ENCODE measurements at places on chromosomes 1 and 21. TPM values are rescaled to one million over a fixed set of nuclear protein-coding genes. Genes with fewer than 3 reads are reported as not detected.

Gene JAK1
- total RNA-seq = 49.0 TPM

GRCh38 chr1:64139877-64140276 is 63.5 kb upstream of the UBE2U start:
- ATAC-seq = no peak

GRCh38 chr21:31278511-31279130 is 65.4 kb downstream of the TIAM1 start:
- ATAC-seq = no peak

Gene OPRD1
- total RNA-seq = not detected

Gene SLC27A3
- 16.1 TPM for total RNA-seq

GRCh38 chr1:205303247-205303888 is 18.2 kb downstream of the NUAK2 start:
- no peak for ATAC-seq

- ATAC-seq = no peak
These were observed 388.5 kb downstream of the PCP4 start for GRCh38 chr21:40255518-40256444.

DNA sequence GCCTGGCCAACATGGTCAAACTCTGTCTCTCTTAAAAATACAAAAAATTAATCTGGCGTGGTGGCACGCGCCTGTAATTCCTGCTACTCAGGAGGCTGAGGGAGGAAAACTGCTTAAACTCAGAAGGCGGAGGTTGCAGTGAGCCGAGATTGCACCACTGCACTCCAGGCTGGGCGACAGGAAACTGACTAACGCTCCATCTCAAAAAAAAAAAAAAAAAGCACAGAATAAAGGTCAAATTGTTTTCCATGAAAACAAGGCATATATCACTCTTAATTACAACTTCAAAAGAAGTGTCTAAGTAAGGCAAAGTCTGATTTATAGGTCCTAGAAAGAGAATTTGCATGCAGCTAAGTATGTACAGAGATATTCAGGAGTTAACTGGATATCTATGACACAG is 25.6 kb downstream of the EYA3 start:
- ATAC-seq = no peak

- no peak for ATAC-seq
These were observed 101.0 kb downstream of the AJAP1 start for GRCh38 chr1:4755301-4755845.

Gene SERTAD4
- 8.7 TPM for total RNA-seq

- ATAC-seq = peak; percentile 81
These were observed 5.2 kb downstream of the NCF2 start for GRCh38 chr1:183585038-183585437.

- no peak for ATAC-seq
These were observed 374.4 kb upstream of the PRMT6 start for GRCh38 chr1:106681939-106682522.

Gene SPRR3
- total RNA-seq = 10,043 TPM

- ATAC-seq = no peak
These were observed at the start of gene SYT14 for GRCh38 chr1:209937996-209938959. SYT14 (plus strand) TSS chr1:209938217; CDS start chr1:209938265, 48 bp downstream.

- ATAC-seq = no peak
These were observed 86.0 kb upstream of the COX20 start for GRCh38 chr1:244749230-244750016.

GRCh38 chr1:150515328-150516049 is at the start of gene FALEC:
FALEC (plus strand) TSS chr1:150515752.
- ATAC-seq = peak; percentile 87

Gene SLC44A5
- 0.60 TPM for total RNA-seq

DNA sequence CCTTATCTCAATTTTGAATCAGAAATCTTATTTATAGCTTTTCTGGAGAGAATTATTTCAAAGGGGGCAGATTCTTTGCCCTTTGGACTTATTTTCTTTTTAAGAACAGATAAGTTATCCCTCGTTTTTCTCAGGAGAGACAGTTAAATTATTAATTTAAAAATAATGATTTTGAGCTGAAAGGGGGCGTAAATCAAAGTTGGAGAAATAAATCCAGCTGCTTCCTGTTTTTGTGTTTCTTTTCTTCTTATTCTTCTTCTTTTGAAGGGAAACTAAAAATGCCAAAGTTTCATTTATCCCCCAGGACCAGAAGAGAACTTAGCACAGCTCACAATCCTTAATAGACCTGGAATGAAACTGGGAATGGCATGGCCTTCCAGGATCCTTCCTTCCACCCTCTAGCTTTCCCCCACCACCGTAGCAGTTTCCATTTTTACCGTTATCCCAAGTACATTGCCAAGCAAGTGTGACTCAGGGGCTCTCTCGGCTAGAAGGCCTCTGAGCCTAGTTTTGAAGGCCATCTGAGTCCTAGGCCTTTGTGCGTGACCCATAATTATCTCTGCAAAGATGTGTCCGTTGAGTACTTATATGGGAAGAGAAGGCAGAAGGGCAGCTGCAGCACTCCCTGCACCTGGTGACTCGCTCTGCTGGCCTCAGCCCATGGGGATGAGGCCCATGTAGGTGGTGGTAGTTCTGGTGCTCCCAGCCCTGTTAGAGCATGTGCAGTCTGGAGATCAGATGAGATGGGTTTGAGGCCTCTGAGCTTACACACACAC is 181.7 kb downstream of the ROR1 start:
- no peak for ATAC-seq

Gene CFHR3
- total RNA-seq = 0.36 TPM

DNA sequence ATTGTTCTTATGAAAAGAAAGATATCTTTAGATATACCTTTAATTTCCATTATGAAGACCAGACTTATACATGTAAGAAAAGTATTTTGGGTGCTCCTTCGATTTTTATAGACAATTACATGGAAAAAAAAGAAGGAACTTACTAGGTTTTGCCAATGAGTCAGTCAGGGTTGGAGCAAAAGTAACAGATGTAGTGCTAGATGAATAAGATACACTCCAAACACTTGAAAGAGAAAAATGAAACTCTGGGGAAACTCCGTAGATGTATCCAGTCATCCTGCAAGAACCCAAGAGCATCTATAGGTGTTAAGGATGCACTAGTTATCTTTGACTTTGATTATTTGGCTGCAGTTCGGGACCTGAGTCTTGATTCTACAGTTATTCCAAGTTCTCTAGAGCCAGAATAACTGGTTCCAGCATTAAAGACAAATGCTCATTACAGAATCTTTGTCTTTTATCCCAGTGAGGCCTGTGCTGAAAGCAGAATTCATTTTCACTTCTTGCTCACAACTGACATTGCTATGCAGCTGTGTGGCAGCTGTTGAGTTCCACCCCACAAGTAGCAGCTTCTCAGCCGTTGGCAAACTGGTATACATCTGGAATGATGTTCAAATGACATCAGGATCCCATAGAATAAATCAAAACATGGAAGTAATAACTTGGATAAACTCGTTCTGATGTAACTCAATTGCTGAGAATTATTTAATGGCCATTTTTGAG is 326.1 kb downstream of the ASTN1 start:
- ATAC-seq = no peak
